ENCODE measurements at places on chromosomes 1 and 21.

GRCh38 chr21:27171707-27172106 is 204.8 kb upstream of the ADAMTS5 start:
- DNase-seq = no peak

- no peak for DNase-seq
Measured at GRCh38 chr1:32100807-32101708, 6.8 kb upstream of the KPNA6 start.

DNA sequence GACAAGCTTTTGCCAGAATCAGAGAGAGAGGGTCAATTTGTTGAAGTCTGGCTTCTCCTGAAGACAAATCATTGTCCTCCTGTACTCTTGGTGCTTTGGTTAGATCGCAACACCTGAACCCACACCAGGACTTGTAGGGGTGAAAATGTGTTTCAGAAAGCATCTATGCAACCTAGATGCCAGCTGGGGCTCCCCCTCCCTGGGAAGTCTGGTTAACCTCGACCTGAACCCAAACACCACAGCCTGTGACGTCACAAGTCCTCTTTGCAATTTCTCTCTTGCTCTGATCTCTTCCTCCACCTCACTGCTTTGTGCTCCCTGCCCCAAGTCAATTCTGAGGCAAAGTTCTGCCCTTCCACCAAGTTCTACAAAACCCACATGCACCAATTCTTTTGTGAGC is 42.8 kb upstream of the USP24 start:
- no peak for DNase-seq

- DNase-seq = no peak
Measured at GRCh38 chr1:7551442-7551841, 219.7 kb upstream of the VAMP3 start.

DNA sequence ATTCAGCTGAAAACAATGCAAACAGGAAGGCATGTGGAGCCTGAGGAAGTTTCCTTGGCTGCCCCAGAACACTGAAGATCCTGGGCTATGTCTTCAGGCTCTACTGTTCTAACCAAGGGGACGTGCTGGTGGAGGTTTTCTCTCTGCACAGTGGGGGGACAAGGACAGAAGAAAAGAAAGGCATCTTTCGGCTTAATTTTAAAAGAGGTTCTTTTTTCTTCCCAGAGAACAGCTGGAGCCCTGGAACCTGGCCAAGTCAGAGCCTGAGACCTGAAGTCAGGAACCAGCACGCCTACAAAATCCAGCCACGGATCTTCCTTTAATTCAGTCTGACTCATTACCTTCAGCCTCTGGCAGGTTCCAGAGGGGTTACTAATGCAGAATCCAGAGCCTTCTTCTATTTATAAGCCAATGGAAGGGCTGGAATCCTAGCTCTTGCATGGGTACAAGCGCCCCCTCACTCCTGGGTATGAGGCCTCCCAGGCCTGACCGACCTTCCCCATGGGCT is 19.8 kb downstream of the CTNNBIP1 start:
- DNase-seq = no peak

DNA sequence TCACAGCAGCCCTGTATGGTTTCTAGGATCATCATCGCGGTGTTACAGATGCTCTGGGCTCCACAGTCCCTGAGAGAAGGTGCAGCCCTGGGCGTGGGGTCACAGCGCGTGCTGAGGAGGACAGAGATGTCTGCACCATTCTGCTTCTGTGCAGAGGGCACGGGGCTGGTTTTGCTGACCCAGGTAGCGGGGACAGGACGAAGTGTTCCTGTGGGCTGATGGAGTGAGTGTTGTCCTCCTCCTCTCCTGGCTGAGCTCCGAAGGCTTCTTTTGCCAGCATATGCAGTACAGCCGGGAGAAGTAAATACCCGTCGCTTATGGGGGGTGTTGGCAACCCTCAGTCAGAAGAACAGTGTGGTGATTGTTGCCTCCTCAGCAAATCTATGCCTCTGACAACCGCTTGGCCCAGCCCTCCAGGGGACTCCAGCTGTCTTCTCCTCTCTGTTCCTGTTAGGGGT is 101.5 kb downstream of the DDX20 start:
- peak; percentile 48 for DNase-seq

DNA sequence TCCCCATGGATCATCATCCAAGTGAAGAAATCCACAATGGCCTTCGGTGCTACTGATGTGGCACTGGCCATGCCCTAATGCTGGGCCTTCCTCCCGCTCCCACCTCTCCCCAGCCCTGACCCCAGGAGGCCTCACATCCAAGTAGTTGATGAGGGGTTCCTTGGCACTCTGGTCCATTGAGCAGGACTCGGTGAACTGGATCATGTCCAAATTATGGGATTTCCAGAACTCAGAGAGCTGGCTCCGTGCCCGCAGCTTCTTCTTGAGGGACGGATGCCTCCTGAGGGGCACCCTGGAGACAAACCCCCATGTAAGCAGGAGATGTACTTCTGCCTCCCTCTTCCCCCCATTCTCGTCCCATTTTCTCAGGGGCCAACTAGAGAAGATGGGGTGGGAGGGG is 929 bp downstream of the CTSE start:
- DNase-seq = no peak

GRCh38 chr1:25573961-25574360 is 30.6 kb downstream of the LDLRAP1 start:
- no peak for DNase-seq

GRCh38 chr21:34827445-34828235 is 158.8 kb downstream of the CLIC6 start:
- DNase-seq = no peak

DNA sequence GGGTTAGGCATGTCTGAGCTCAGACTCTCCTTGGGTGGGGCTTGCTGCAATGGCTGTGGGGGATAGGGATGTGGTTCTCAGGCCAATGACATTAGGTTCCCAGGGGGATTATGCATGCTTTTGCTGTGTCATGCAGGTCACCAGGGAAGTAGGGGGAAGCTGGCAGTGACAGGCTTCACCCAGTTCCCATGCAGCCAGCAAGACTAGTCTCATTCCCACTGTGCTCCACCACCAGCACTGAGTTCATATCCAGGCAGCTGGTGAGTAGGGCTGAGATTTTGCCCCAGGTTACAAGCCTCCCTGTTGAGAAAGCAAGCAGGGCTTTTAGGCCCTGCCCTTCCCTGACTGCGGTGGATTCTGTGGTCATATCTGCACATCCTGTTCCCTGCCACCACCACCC is 32.1 kb upstream of the PLA2G5 start:
- no peak for DNase-seq

- no peak for DNase-seq
Measured at GRCh38 chr1:116318897-116319296, 54.1 kb upstream of the ATP1A1 start.

GRCh38 chr1:229693129-229693900 is 67.3 kb downstream of the URB2 start:
- DNase-seq = no peak

GRCh38 chr1:93338387-93339146 is 7.1 kb upstream of the DR1 start:
- no peak for DNase-seq

- no peak for DNase-seq
Measured at GRCh38 chr1:119045096-119045746, 57.1 kb upstream of the TBX15 start.

GRCh38 chr1:96815914-96816313 is 94.3 kb downstream of the PTBP2 start:
- DNase-seq = no peak

DNA sequence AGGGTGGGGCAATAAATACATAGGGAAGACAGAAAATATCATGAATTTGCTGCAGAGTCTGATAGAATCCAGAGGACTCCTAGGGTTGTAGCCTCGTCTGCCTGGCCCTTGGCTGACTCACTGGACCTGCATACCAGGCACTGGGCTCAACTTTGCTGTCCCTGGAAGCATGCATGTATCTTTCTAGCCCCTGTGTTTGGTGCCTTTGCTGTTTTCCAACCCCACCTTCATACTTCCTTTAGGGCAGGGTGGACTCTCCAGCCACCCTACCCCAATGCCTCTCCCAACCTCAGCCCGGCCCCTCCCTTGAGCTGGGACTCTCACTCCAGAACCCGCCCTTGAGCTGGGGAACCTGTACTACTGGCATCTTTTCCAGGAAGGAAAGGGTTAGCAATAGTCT is 1.2 kb downstream of the RAB25 start:
- DNase-seq = no peak

DNA sequence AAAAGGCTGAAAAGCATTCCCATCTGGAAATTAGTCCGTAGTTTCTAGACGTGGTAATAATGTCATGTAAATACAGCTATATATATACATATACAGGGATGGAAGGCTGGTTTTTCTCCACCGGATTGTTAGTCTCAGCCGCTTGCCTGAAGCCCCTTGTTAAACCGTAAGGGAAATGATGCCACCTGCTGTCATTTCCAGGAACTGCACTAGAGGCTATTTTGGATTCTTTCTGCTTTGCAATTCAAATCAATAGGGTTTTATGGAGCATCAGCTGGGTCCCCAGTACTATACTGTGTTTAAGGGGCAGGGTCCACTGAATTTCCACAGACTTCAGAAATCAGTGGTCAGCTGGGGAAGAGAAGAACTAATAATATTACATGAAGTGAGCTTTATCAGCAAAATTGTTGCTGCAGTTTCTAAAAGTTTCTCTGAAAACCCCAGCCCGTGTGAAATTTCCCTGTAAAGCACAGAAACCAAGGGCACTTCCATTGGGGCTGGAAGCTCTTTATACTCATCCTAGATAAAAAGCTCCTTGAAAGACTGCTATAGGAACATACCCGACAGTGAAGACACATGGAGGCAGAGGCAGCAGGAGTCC is 33.8 kb upstream of the MPZL1 start:
- peak; percentile 78 for DNase-seq

Data from nucleus accumbens (tissue), 56 donors.